ENCODE measurements at places on chromosomes 4 and X.

DNA sequence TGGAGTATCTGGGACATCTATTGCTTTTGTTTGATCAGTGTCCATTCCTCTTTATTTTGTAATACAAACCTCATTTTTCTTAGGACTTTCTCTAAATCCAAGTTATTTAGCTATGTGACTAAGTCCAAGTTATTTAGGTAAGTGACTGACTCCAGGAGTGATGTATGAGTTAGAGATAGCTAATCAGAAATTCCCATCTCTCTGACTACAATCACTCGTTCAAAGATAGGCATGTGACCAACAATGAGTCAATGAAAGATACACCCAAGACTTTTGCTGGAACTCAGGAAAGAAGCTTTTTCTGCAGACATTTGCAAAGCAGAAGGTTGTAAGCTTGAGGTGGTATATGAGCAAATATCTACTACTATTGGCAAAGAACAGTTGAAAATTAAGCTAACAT is 72.5 kb upstream of the KCNIP4 start:
- no peak for DNase-seq

- no peak for DNase-seq
These were observed 58.2 kb upstream of the GPC4 start for GRCh38 chrX:133473451-133473850.

DNA sequence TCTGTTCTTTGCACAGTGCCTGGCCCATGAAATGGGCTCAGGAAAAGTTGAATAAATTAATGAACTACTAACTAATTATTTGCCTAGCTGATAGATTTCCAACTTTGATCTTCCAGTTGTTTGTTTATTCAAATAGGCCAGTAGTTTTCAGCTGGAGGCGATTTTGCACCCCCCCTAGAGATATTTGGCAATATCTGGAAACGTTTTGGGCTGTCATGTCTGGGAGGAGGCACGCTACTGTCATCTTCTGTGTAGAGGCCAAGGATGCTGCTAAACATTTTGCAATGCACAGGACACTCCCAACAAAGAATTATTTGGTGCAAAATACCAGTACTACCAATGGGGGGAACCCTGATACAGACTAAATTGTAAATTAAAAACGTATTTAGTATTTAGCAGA is 81.9 kb downstream of the VCX2 start:
- DNase-seq = no peak

DNA sequence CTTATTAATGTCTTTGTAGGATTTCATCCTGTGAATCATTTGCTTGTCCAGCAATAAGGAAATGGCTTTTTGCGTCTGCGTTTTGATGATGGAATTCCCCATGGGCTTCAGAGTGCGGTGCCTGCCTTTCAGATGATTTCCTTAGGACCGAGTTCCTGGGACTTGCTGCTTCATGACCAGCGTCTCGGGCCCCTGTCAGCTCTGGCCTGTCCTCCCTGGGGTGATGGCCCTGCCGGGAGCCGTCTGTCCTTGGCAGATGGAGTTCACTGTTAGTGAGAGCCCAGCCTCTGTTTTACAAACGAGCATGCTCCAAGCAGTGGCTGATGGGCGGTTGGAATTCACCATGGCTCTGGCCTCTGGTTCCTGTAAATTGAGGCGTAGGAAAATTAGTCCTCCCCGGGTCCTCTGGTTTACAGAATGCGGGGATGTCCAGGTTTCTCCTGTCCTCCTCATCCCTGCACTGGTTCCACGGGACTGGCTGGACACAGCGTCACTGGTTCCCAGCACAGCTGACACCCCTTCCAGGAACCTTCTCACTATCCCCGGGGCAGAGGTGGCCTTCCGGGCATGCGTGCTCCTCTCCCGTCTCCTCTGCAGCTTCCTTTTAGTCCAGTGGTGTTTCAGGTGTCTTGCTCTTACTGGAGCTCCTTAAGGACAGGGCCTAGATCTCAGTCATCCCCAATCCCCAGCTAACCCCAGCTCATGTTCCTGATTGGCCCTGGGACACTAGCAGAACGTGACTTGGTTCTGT is 34.9 kb downstream of the TBC1D14 start:
- DNase-seq = no peak

GRCh38 chr4:82528074-82528473 is 33.7 kb downstream of the TMEM150C start:
- DNase-seq = no peak

DNA sequence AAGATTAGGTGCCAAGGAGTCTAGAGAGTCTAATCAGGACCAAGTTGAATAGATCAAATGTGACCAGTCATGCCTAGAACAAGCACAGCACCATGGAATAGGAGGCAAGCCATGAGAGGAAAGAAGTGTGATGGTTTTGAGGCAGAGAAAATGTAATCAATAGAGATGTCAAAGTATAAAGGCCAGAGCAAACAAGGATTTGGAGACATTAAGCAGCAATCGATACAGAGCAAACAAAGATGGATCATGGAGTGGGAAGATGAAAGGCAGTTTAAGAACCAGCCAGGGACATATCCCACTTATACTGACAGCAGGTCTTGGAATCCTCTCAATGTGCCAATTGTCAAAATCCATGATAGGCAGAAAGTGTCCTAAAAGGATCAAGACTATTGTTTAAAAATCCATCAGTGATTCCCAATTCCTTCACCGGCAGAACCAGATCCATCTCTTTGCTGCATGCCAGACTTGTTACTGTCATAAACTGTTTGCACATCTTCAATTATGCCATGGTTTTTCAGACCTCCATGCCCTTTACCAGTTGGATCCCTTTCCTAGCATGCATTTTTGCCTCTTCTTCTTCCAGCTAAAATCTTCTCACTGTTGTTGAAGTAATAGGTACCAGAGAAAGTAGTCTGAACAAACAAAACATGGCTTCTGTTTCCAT is 520.7 kb upstream of the ARX start:
- no peak for DNase-seq

GRCh38 chrX:46642145-46642544 is 68.6 kb downstream of the CHST7 start:
- DNase-seq = no peak

GRCh38 chrX:43121637-43122036 is 343.7 kb upstream of the PPP1R2C start:
- no peak for DNase-seq

- no peak for DNase-seq
These were observed 293.4 kb upstream of the BOD1L1 start for GRCh38 chr4:13920901-13921300.
